LHCN-M2 (cell line): ENCODE measurements at places on chromosomes 4 and X. TPM values are rescaled to one million over a fixed set of nuclear protein-coding genes. Genes with fewer than 3 reads are reported as not detected.

- DNase-seq = no peak
These were observed 33.7 kb upstream of the CRMP1 start for GRCh38 chr4:5926598-5926997.

DNA sequence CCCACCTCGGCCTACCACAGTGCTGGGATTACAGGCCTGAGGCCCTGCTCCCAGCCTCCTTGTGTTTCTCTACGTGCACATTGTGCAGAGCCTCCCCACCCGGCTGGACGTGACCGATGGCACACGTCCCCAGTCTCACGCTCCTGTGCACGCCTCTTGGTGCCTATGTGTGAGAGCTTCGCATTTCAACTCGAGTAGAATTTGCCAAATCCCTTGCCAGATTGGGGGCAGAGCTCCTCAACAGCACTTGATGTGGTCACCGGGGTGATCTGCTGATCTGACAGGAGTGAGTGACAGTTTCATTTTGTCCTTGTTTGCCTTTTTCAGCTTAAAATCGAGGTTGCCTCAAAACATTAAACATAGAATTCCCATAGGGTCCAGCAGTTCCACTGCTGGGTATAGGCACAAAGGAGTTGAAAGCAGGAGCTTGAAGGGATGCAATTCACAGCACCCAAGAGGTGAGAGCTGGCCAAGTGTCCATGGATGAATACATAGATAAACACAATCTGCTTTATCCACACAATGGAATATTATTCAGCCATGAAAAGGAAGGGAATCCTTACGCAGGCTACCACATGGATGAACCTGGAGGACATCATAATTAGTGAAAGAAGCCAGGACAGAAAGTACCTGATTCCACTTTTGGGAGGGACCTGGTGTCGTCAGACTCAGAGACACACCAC is 17.6 kb downstream of the TMEM187 start:
- DNase-seq = no peak

GRCh38 chr4:26261405-26261804 is 59.4 kb upstream of the RBPJ start:
- DNase-seq = no peak

DNA sequence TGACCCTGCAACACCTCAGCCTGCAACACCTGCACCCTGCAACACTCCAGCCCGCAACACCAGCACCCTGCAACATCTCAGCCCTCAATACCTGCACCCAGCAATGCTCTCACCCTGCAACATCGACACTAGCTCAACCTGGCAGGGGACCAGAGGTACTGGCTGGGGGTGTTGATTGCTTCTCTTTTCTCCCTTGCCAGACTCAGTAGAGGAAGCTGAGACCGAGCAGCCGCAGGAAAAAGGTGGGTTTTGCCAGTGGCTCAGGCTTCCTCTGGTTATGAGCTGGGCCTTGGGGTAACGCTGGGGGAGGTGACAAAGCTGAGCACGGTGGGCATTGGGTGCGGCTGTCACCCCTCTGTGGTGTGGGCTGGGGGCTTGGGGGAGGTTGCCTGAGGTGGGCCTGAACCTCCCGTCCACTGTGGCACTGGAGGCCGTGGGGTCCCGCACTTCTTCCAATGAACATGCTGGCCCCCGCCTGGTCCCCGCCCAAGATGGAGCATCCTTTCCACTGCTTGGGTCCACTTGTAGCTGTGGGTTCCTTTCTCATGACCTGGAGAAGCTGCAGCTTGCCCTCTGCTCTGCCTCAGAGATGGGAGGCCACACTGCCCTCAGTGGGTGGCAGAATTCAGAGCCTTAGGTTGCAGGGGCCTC is 26.0 kb downstream of the SH3TC1 start:
- DNase-seq = no peak

DNA sequence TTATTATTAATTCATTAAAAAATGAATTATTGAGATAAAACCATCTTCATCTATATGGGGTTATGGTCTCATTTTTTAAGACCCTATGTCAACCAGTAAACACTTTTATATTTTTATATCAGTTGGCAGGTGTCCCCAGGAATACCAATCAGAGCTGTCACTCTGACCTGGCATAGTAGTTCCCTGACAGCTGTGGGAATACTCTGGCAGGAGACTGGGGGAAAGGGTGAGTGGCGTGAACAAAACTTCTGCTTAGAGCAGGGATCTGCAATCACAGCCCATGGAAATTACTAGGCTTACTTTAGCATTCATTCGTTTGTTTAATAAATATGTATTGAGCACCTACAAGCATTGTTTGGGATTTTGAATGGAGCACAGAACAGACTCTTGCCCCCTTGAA is 254.1 kb upstream of the KLF3 start:
- no peak for DNase-seq

- no peak for DNase-seq
These were observed 433 bp upstream of the ADH6 start for GRCh38 chr4:99219479-99219878.

DNA sequence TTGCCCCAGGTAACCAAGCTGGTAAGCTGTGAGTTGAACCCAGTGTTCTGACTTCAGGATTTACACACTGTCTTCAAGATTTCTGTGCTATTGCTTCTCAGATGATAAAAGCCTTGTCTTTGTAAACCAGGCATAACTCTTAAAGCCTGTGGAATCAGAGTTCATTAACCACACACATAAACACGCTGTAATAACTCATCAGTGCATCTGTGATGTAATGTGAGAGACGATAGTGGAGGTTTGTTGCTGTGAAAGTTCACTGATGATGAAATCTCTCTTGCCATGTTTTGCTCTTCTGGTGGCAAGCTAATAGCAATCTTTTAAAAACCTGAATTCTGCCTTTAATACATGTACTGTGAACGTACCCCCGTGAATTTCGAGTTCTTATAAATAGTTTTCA is 41.5 kb downstream of the CLCN4 start:
- no peak for DNase-seq

- no peak for DNase-seq
These were observed 7.3 kb downstream of the GRPEL1 start for GRCh38 chr4:7060346-7061150.

Gene TRMT10A
- 6.0 and 9.6 TPM in 2 replicates for total RNA-seq
